ENCODE measurements at places on chromosomes 7 and 10.

DNA sequence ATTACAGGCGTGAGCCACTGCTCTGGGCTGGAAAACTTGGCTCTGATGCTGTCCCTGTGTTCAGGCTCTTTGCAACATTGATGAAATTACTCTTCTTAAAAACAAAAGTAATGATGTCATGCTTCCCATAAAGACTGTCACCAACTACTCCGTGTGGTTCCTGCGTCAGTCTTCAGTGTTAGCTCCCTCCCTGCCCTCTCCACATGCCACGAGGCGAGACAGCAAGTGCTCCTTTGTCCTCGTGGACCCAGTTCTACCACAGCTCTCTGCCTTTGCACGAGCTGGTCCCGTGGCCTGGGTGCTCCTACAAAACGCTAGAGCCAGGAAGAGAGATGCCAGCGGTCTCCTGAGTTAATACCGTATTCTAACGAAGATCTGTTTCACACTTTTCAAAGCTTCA is 194.5 kb downstream of the SDK1 start:
- peak; percentile 28 for DNase-seq

GRCh38 chr10:1685699-1686490 is 51.4 kb downstream of the ADARB2 start:
- no peak for DNase-seq

- DNase-seq = no peak
These were observed 257.2 kb upstream of the GLI3 start for GRCh38 chr7:42494199-42494710.

DNA sequence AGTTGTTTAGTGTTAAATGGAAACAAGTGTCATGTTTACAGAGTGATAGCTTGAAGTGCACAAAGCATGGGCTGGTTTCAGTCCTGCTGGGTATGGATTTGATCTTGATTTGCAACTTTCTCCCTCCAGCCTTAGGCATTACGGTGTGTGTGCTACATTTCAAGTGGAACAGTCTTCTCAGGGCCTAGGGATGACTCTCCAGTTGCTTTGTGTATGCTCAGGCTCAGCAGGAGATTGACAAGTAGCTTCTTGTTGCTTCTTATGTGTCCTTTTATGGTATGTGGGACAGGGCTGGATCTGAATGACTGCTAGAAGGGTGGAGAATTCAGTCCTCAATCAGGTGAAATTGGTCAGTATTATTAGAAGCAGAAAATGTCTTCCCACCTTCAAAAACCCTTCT is 51.3 kb upstream of the PLEKHA1 start:
- no peak for DNase-seq

- no peak for DNase-seq
These were observed 86.3 kb downstream of the IMMP2L start for GRCh38 chr7:111475959-111476358.

- DNase-seq = peak; percentile 79
These were observed 804 bp downstream of the FRAT1 start for GRCh38 chr10:97319671-97320479.

DNA sequence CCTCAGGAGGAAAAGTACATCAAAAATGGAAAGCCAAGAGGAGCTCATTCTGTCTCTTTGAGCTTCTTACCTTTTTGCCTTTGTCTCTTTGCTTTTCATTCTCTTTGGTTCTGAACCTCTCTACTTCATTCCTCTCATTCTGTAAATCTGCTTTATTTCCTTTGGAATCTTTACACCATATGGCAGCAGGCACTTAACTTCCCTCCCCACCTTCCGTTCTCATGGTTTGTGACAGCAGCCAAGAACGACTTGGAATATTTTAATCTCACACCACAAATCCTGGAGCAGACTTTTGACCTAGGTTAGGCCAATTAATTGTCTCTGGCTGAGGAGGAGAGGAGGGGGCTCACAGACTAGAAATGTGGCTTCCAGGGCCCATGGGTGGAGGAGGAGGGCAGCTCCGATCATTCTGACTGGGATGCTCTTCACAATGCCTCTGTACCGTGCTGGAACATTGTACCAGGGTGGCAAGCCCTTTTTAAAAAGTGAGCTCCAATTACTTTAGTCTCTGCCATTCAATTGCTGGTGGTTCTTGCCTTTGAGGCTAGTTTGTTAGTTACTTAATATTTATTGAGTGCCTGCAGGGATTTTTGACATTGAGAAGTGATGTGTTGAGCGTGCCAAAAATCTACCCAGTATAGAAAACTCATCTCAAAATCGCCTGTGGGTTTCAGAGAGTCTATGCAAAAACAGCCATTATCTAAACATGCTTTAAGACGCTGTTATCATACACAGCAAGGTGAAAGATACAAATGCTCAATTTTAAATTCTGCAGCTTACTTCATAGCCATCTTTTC is 386.6 kb downstream of the DPP6 start:
- DNase-seq = no peak

DNA sequence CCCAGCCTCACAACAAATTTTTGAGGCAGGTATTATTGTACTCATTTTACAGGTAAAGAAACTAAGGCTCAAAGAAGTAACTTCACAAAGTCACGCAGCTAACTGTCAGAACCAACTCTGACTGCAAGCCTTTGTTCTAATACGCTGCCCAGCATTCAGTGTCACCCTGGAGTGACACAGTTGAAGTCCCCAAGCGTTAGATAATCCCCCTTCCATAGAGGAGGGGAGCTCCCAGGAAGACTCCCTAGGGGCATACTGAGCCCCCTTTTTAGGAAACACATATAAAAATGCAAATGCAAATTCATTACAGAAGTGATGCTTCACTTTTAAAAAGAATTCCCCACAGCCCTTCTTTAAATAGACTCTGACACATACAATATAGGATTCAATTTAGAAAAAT is 101.0 kb upstream of the MACROH2A2 start:
- DNase-seq = no peak

DNA sequence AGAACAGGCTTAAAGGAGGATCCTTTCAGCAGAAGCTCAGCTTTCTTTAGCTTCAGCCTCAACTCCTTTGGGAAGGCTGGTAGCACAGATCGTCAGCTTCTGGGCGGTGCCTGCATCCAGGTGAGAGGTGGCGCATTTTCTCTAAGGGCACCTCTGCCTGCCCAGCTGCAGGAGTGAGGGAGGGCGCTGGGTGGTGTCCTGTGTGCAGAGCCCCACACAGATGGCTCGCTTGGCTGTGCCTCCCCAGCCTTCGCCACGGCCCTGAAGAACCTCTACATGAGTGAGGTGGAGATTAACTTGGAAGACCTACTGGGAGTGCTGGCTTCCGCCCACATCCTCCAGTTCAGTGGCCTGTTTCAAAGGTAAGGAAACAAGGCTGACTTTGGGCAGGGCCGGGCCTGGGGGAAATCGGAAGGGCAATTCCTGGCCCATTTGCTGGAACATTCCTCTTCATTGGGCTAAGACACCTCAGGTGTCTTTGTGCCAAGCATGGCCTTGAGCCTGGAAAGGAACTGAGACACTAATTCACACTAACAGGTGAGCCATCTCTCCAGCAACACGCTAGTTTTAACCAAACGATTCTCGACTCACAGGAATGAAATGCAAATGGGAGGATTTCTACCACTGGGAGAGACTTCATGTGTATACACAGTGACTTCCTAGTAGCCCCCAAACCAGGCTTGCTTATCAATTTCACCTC is 19.9 kb downstream of the BTBD16 start:
- DNase-seq = no peak

GRCh38 chr7:92765725-92766124 is 70.6 kb downstream of the CDK6 start:
- DNase-seq = no peak

- no peak for DNase-seq
These were observed 63.1 kb upstream of the SORCS3 start for GRCh38 chr10:104577861-104578521.

DNA sequence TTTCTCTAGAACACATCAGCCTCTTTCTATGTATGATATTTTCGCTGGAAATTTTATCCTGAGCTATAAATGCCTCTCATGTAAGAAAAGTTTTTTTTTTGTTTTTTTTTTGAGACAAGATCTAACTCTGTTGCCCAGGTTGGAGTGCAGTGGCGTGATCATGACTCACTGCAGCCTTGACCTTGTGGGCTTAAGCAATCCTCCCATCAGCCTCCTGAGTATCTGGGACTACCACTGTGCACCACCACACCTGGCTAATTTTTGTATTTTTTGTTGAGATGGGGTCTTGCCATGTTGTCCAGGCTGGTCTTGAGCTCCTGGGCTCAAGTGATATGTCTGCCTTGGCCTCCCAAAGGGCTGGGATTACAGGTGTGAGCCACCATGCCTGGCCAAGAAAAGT is 80.4 kb downstream of the ADK start:
- no peak for DNase-seq
